ENCODE measurements at places on chromosomes 5 and 9.

- no peak for DNase-seq
Measured at GRCh38 chr9:88880199-88880598, 111.1 kb upstream of the S1PR3 start.

- DNase-seq: no peak
Measured at GRCh38 chr5:71782393-71782770, 63.3 kb downstream of the CARTPT start.

- no peak for DNase-seq
Measured at GRCh38 chr5:154646745-154647113, 108.4 kb upstream of the LARP1 start.

DNA sequence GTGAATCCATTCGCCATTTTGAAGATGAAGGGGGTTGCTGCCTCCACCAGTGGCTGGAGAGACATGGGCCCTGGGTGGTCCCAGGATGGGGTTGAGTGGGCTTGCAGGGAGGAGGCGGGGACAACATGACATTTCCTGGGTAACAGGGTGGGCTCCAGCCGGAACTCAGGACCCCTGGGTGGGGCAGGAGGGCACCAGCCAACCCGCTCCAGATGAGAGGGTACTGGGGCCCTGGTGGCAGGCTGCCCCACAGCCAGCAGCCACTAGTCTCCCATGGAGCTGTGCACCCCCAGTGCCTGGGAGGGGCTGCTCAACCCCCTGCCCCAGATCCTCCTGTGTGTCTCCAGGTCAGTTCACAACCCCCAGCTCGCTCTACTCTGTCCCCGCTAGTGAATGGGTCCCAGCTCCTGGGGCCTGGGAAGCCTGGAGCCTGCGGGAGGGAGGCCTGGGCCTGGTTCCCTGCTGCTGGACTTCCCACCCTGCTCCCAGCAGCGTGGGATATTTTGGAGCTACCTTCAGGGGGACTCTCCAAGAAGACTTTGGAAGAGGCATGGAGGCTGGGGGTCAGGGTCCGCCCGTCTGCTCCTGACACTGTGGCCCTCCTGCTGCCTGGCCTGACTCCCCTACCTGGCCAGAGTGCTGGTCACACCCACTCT, 55.9 kb downstream of the AHRR start:
- no peak for DNase-seq

DNA sequence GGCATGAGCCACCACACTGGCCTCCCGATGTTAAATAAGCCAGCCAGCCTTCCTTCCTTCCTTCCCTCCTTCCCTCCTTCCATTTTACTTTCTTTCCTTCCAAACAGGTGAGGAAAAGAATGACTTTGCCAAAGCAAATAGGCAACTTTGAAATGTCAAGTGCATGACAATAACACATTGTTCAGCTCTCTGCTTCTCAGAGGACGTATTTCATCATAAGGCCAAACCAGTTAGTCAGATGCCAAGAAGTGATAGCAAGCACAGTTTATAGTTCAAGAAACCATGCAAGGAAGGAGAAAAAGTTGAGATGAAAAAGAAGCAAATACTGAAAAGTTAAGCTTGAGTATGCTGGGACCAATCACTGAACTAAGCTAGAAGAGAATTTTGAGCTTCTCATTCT, 29.5 kb downstream of the POU4F3 start:
- DNase-seq: no peak

DNA sequence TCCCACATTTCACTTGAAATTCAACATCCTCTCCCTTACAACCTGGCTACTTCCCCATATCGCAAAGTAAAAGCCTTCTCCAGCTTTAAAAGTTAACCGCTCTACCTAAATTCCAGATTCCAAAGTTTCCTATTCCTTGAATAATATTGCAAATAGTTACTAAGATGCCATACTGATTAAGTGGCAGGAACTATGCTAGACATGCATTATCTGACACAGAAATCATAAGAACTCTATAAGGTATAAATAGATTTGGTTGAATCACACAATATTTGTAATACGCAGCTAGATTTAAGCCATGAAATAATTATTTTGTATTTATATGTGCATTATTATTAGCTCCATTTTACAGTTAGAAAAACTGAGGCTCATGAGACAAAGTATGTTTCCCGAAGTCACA, 92.8 kb downstream of the NFIB start:
- no peak for DNase-seq
